ENCODE measurements at places on chromosomes 3 and 15.

DNA sequence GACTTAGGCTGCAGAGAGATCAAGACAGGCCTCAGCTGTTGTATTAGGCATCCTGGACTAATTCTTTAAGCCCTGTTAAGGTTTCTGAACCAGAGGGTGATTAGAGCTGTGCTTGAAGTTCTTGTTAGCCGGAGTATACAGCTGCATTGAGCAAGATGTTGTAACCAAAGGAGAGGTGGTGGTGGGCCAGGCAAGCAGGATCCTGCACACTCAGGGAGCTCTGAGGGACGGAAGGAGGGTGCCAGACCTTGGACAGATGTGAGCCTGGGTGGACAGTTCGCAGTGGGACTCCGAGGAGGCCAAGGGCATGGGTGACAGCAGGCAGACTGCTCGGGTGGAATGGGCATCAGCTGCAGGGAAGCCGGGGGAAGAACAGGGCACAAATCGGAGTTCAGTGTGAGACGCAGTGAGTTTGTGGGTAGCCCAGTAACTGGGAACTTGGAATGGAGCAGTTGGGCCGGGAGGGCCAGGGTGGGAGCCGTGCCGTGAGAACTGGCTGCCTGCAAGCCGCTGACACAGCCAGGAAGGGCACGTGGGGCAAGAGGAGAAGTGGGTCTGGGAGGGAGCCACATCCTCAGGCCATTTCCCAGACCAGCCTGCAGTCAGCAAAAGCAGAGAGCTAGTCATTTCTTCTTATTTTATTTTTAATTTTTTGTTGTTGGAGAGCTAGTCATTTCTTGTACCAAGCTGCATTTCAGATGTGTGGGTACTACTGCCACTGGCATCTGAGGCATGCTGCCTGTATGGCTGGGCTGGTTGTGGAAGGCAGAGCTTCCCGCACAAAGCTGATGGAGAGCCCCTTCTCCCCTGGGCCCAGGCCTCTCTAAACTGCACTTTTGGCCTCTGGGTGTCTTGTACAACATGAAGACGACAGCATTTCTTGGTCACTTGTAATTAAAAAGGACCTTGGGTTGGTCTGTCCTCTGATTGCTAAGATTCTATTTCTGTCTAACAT, 61.0 kb downstream of the PGPEP1L start:
- no peak for DNase-seq

- no peak for DNase-seq
These were observed 72.5 kb upstream of the SLC6A11 start for GRCh38 chr3:10743366-10744097.

DNA sequence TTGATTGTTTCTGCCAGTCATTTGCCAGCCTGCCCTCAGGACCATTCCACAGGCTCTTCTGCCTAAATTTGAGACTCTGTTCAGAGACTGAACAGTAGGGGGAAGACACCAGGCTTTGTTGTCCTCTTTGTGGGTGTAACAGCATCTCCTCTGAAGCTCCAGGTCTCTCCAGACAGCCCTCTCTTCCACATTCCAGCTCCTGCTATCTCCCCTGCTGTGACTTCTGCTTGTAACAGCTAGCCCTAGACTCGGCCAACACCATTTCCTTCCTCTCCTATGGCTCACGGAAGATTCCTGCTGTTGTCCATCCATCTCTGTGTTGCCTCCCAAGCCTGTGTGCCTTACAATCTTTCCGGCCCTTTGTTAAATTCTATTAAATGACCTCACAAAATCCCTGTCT, 40.2 kb downstream of the SUCLG2 start:
- no peak for DNase-seq

DNA sequence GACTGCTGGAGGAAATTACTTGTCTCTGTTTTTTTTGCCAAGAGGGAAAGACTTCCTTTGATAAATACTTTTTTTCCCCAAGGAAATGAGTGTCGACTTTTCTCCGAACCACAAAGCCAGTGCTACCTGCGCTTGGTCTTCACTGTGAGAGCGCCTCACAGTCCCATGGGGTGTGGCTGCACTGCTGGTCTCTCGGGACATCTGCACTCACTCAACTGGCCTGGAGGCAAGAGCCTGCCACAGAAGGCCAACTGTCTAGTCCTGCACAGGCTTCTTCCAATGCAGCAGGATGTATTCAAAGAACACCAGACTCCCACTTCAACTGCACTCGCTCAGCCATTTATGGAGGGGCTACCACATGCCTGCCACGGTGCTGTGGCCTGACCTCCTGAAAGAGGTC, 40.6 kb upstream of the CGNL1 start:
- no peak for DNase-seq

DNA sequence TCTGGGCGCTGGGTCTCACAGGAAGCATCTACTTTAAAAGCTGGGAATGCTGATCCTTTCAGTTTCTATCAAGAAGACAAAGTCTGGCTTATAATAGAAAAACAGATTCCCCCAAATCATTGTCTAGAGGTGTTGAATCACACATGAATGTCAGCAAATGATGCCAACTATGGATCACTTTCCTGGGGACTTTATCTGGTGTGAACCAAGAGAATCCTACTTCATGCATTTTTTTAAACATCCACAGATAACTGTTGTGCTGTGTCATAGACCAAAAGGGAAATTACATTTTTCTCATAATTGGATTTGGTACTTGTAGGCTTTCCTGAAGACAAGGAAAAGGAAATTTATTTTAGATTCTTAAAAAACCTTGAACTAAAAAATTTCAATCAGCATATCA, 132.7 kb downstream of the CD47 start:
- no peak for DNase-seq

DNA sequence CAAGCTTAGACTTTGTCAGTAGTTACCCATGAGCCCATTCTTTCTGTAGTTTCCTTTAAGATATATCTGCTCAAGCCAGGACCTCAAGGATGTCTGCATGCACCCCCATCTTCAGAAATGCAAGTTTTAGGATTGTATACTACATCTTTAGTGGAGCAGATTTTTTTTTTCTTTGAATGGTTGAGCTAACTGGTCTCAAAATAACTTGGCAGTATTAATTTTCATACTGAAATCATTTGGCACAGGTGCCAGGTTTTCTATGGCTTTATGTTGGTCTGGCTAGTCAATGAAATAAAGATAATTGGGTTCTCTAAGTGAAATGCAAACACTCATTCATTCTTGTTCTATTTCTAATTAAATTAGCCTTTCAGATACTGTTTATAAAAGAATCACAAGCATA, 108.9 kb downstream of the ATG7 start:
- DNase-seq: peak; percentile 7

DNA sequence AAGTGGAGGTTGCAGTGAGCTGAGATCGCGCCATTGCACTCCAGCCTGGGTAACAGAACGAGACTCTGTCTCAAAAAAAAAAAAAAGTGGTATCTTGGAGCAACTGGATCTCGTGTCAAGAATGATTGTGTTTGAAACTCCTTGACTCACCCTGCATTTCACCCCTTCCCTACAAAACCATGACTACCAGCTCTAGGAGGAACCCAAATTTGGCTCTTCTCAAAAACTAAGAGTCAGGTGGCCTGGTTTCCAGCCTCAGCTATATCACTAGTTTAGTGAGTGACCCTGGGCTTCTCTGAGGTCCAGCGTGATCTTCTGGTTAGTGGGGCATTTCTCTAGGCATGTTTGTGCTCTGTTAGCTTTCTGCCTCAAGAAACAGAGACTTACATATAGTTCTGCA, 222.1 kb downstream of the FAM43A start:
- no peak for DNase-seq

- DNase-seq: no peak
These were observed 170.5 kb upstream of the LRIG1 start for GRCh38 chr3:66671291-66671690.

DNA sequence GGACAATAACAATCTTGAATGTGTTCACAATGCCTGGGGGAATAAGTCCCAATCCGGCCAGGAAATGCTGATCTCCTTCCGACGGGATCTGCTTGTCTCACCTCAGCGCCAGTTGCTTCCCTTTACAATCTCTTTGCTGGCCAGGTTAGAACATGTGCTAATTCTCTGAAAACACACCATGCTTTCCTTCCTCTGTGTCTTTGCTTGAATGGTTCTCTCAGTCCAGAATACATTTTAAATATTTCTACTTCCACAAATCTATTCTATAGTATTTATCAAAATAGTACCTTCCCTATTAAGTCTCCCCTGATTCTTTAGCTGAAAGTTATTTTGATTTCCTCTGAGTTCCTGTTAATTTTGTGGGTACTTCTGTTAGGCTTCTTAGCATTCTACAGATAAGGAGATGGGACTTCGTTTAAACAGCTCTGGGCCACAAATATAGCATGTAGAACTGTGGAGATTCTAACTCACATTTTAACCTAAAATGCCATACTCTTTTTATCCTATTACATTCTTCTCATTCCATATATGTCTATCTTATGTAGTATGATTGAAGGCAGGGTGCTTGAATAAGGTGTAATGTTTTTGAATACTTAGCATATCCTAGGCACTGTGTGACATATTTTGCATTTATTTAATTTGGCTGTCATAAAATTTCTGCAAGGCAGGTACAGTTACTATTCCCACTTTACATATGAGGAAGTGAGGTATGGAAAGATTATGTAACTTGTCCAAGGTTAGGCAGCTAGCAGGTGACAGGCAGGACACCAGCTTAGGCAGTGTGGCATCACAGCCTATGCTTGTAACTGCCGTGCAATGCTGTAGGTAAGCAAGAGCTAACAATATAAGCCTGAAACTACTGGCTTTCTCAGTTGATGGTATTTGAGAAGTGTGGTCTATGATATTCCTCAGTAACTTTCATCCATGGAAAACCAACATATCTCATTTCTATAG, 299.8 kb downstream of the LPP start:
- no peak for DNase-seq

DNA sequence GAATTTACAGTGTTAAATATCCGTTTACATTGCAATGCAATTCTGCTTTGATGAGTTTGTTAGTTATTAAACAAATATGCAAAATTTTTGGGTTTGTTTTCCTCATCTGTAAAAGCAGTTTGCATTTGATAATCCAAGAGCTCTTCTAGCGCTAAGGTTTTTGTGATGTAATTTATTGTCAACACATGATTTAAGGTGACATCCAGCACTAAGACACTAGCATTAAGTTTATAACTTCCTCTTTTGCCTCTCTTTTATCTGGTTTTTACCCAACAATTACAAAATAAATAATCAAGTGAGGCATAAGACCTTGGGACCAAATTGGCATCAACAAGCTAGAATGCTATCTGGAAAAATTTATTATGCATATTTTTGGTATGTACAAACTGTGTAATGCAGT, 969 bp upstream of the DNAJC19 start:
- no peak for DNase-seq

- DNase-seq: no peak
These were observed at the start of gene ZNF502 for GRCh38 chr3:44712455-44713075. Gene ZNF502 (plus strand): TSS chr3:44712660. CDS start chr3:44720262, 7,602 bp downstream.

DNA sequence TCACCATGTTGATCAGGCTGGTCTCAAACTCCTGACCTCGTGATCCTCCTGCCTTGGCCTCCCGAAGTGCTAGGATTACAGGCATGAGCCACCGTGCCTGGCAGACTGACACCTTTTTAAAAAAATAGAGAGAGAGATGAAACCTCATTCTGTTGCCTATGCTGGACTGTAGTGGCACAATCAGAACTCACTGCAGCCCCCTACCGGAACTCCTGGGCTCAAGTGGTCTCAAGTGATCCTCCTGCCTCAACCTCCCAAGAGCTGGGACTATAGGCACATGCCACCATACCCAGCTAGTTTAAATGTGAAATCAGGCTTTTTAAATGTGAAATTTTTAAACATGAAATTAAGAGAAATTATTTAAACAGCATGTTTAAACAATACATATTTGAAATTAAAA, 265.2 kb upstream of the UBE2E1 start:
- DNase-seq: no peak

DNA sequence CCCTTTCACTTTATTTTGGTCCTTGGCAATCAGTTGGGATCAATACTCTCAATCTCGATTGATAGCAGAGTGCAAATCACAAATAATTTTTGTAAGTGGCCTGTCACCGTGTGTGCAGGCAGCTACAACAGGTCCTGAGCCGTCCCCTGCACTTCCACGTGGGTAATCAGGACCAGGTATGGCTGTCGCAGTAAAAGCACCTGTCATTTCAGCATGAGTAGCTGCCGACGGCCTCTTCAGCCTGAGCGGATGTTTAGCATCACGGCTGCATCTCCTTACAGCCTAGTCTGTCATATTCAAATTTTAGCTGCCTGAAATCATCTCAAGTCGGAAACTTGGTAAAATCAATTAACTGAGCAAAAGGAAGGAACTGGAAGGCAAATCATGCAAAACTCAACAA, 53.0 kb upstream of the FOXP1 start:
- no peak for DNase-seq

DNA sequence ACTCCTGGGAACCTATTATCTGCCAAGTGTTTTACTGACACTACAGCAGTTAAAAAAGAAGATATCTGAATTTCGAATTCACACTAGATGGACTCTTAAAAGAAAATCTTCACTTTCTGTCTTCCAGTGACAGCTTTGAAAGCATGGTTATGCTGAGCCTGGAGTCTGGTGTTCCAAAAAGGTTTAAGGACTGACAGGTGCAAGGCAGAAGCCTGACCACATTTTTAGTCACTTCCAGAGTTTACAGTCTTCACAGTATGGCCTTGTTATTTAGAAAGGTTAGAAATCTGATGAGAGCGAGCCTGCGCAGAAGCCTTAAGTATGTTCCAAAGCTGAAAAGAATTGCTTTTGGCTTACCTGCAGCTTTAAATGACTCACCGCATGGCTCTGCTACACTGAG, 59.9 kb downstream of the ETV5 start:
- no peak for DNase-seq

GRCh38 chr15:28026764-28027713, 72.1 kb downstream of the OCA2 start:
- DNase-seq: no peak

DNA sequence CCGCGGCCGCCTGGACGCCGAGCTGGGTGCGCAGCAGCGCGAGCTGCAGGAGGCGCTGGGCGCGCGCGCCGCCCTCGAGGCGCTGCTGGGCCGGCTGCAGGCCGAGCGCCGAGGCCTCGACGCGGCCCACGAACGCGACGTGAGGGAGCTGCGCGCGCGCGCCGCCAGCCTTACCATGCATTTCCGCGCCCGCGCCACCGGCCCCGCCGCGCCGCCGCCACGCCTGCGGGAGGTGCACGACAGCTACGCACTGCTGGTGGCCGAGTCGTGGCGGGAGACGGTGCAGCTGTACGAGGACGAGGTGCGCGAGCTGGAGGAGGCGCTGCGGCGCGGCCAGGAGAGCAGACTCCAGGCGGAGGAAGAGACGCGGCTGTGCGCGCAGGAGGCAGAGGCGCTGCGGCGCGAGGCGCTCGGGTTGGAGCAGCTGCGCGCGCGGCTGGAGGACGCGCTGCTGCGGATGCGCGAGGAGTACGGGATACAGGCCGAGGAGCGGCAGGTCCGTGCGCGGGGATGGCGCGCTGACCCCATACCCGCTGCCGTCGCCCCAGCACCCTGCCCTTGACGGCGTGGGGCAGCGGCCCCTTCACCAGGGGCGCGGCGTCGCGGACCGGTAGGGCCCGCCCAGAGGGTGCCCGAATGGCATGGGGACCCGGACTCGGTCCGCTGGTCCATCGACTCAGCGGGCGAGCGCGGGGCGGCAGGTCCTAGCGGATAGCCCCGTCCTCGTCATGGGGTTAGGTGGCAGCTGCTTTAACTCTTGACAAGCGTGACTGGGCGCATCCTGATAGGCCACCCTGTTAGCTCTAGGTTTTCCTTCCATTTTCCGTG, 848 bp downstream of the SYNM start:
- peak; percentile 5 for DNase-seq

- DNase-seq: no peak
These were observed 1.7 kb upstream of the SLC4A7 start for GRCh38 chr3:27485866-27486265.

Data from DMS79 treated with DMSO at 0.1 percent for 48 hours (cell line).